ENCODE measurements at places on chromosomes 5 and 9. TPM values are rescaled to one million over a fixed set of nuclear protein-coding genes. Genes with fewer than 3 reads are reported as not detected.

Gene ACER2
- total RNA-seq: 57.7 TPM

Gene DDX4
- total RNA-seq: 0.42 TPM

Gene SNAPC4
- total RNA-seq: 4.4 TPM

Gene LHX3
- total RNA-seq: not detected

Data from urinary bladder (tissue), 4 donors.